ENCODE measurements at places on chromosomes 5 and 9. TPM values are rescaled to one million over a fixed set of nuclear protein-coding genes. Genes with fewer than 3 reads are reported as not detected.

SAXO1 gene
- total RNA-seq = not detected

OBP2B gene
- not detected for total RNA-seq

GFI1B gene
- not detected for total RNA-seq

DNA sequence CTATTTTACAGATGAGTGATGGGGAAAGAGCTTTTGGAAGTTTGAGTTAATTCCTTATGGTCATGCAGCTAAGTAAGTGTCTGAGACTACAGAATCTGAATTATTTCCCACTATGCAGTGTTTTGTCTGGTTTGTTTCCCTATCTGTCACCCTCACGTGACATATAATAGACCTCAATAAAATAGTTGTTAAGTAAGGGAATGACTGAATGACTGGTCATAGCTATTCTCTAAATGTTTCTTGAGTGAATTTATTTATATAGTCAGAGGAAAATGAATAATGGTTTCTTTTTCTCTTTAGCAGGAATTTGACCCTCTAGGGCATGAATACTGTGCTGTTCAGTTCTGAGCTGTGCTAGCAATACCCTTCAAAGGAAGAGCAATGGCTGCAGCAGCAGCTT lies 10.3 kb downstream of the TRIM32 start:
- DNase-seq = no peak

TSSK1B gene
- total RNA-seq = not detected

- no peak for DNase-seq
Measured at GRCh38 chr5:61307191-61307590, 24.9 kb upstream of the ZSWIM6 start.

DMGDH gene
- not detected for total RNA-seq

- DNase-seq = no peak
Measured at GRCh38 chr5:9663891-9664290, 33.7 kb upstream of the TAS2R1 start.

DNA sequence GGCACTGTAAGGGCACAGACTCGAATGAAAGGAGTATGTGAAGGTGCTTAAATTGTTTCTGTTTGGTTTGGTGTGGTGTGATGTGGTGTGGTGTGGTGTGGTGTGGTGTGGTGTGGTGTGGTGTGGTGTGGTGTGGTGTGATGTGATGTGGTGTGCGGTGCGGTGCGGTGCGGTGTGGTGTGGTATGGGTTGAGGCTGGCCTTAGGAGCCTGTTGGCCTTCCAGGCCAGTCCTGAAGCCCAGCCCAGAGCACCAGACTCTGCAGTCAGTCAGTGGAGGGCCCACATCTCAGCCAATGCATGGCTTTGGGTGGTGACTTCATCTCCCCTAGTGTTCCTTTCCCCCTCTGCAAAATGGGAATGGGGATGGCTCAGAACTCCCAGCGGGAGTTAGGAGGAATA lies 85.8 kb downstream of the KCNIP1 start:
- DNase-seq = no peak

IFNA21 gene
- not detected for total RNA-seq

DNA sequence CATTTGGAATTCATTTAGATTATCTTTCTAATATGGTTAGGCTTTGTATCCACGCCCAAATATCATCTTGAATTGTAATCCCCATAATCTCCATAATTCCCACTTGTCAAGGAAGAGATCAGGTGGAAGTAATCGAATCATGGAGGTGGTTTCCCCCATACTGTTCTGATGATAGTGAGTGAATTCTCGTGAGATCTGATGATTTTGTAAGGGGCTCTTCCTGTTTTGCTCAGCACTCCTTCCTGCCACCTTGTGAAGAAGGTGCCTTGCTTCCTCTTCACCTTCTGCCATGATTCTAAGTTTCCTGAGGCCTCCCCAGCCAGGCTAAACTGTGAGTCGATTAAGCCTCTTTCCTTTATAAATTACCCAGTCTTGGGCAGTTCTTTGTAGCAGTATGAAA lies 527.5 kb upstream of the ARRDC3 start:
- no peak for DNase-seq

- no peak for DNase-seq
Measured at GRCh38 chr9:79667817-79668436, 96.2 kb downstream of the TLE4 start.
